ENCODE measurements at places on chromosomes 12 and 14.

- no peak for DNase-seq
These were observed 156.5 kb upstream of the C14orf180 start for GRCh38 chr14:104422837-104423681.

GRCh38 chr12:42326541-42327226 lies 717 bp downstream of the PPHLN1 start:
- no peak for DNase-seq

DNA sequence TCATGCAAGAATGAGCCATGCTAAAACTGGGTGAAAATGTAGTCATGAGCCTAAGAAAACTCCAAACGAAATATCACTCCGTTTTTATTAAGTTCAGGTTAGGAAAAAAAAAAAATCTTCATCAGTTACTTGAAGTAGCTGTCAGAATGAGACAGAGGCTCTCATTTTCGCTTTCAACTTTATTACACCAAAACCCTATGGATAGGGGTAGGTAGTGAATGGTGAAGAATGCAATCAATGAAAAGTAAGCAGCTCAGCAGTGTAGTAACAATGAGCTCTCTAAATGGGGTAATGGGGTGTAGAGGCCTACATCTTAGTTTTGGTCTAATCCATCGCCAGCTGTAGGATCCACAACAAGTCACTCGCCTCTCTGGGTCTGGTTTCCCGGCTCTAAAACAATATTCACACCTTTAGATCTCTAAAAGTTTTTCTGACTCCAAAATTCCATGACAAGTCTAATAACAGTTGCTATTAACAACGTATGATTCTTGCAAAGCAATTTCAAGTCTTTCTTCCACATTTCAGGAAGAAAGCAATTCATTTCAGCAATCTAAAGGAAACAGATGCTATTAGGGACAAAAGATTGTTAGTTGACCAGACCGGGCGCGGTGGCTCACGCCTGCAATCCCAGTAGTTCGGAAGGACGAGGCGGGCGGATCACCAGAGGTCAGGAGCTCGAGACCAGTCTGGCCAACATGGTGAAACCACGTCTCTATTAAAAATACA lies 1.7 kb downstream of the BTBD7 start:
- DNase-seq: no peak

- no peak for DNase-seq
These were observed 152.2 kb upstream of the SLC38A2 start for GRCh38 chr12:46524778-46525177.

GRCh38 chr12:126362964-126363363 lies 1297.7 kb downstream of the AACS start:
- DNase-seq: no peak

- no peak for DNase-seq
These were observed 3.7 kb downstream of the ANGEL1 start for GRCh38 chr14:76808990-76809389.

GRCh38 chr14:103296007-103296406 lies 38.0 kb upstream of the EIF5 start:
- peak; percentile 40 for DNase-seq
